ENCODE measurements at places on chromosomes 16 and 17.

DNA sequence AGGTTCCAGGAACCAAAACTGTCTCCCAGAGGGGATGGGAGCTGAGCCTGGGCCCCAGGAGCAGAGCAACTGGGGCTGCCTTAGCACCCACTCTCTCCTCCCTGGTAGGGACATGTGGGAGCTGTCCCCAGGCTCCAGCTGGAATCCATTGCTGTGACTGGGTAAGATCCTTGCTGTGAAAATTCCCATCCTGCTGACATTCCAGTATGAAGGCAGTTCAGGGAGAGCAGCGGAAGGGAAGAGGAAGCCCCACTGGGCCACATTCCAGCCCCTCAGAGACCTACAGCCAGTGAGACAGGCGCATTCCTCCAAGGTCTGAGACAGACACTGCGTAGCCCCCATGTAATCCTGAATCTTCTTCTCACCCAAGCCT, 24.2 kb downstream of the MYO18A start:
- no peak for DNase-seq

GRCh38 chr16:81367821-81368220, 53.1 kb downstream of the GAN start:
- no peak for DNase-seq

DNA sequence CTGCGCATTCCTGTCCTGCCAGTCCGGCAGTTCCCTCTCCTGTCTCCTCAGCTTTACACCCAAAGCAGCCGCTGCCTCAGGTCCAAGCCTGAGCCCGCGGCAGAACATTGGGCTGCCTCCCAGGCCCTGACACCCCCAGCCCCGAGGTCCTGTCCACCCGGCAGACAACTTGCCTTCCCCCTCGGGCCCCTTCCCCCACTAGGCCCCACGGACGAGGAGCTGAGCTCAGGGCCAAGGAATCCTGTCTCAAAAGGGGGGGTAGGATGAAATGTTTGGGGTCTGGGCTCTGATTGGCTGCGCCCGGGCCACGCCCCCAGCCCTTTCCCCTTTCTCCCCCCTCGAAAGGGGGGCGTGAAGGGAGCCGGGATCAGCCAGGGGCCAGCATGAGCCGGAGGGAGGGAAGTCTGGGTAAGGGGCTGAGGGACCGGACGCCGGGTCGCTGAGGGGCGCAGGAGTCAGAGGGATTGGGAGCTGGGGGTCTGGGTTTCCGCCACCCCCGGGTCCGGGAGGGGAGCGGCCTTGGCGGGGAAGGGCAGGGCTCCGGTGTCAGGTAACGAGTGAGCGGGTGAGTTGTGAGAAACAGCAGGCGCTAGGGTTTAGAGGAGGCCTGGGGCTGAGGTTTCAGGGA, at the start of gene CTF1:
Gene CTF1, plus strand, starts transcription at position 354 of the 628 bp plus-strand sequence. Its CDS starts 30 bp downstream, at position 384.
- no peak for DNase-seq

GRCh38 chr16:80231888-80232287, 308.9 kb upstream of the DYNLRB2 start:
- no peak for DNase-seq

- no peak for DNase-seq
Measured at GRCh38 chr17:33751702-33752065, 458.6 kb upstream of the ASIC2 start.

- no peak for DNase-seq
Measured at GRCh38 chr16:27475561-27475960, 73.6 kb downstream of the IL21R start.

- DNase-seq = no peak
Measured at GRCh38 chr16:52471650-52472370, 75.1 kb downstream of the TOX3 start.

DNA sequence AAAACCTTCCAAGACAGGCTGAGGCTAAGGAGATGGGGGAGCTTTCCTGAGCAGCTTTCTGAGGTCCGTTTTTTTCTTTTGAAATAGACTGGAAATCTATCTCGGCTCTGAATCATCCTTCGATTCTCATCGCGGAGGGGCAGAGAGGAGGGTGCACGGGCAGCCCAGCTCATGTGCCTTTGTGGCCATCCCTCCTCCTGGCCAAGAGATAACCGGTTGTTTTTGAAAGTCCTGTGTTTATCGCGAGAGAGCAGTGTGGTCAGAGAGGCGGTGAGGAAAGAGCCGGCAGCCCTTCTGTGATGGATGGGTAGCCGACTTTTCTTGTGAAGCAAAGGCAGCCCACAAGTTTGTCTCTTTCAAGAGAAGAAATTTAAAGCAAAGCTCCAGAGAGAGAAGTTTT, 191.6 kb downstream of the CCDC182 start:
- DNase-seq = no peak

GRCh38 chr17:7833795-7834541, at the start of gene KDM6B:
KDM6B (plus strand) TSS chr17:7834217; CDS start chr17:7845555, 11,338 bp downstream.
- DNase-seq = peak; percentile 95

- DNase-seq = no peak
Measured at GRCh38 chr17:68229619-68230018, 18.2 kb upstream of the AMZ2 start.

DNA sequence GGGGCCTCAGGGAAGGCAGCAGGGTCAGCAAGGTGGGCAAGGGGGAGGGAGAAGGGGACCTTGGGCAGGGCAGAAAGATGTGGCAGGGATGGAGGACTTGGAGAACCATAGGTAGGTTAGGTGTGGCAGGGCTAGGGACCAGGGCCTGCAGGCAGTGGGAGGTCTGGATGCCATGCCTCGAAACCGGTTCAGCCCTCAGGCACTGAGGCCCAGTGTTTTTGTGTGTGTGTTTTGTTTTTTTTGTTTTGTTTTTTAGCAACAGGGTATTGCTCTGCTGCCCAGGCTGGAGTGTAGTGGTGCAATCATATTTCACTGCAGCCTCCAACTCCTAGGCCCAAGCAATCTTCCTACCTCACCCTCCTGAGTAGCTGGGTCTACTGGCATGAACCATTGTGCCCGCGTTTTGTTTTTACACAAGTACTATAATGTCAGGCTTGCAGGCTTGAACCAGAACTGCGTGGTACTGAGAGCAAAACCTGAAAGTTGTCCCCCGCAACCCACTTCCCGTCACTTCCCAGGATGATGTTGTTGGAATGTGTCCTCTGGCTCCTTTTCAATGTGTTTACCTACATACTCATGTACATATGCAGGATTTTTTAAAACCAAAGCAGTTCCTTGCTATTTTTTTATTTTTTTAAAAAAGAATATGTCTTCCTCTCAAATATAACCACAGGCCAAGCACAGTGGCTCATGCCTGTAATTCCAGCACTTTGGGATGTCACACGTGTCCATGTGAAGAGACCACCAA, 12.4 kb downstream of the ODAD4 start:
- DNase-seq = no peak

DNA sequence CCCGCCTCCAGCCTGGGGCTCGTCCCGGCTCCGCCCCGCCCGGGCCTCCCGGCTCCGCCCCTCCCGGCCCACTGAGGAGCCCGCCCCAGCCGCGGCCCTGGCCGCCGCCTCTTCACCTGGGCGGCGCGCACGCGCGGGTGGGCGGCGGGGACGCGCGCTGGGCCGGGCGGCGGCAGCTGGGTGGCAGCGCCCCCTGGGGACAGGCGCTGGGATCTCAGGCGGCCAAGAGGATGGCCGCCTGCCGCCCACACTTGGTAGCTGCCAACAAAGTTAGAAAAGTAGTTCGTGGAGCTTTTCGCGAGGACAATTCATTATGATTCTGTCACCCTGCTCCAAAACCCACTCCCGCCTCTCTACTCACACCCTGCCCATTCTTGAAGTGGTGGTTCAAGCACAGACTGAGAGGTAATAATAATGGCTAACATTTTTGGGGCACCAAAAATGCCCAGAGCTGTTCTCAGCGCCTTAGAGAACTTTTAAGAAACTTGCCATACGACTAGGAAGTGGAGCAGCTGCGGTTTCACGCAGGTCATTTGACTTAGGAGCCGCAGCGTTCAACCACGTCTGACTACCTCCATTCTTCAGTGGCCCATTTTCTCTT, 340 bp upstream of the MYO1D start:
- DNase-seq = peak; percentile 97

DNA sequence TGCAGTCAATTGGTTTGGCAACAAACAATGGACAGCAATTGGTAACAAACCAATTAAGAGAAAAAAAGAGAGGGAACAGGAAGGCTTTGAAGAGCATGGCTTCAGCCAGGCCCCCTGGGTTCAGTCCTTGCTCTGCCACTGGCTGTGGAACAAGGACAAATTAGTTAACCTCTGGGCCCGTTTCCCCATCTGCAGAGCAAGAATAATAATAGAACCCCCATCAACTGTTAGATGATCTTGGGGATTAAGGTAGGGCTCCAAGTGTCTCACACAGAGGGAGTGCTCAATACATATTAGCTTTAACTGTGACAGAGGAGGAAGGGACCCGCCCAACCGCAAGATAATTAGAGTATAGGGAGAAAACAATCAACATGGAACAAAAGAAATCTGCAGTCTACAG, 55.2 kb downstream of the PECAM1 start:
- DNase-seq = no peak

GRCh38 chr17:78617511-78618061, 40.4 kb upstream of the DNAH17 start:
- no peak for DNase-seq
